ENCODE measurements at places on chromosomes 1 and 21.

DNA sequence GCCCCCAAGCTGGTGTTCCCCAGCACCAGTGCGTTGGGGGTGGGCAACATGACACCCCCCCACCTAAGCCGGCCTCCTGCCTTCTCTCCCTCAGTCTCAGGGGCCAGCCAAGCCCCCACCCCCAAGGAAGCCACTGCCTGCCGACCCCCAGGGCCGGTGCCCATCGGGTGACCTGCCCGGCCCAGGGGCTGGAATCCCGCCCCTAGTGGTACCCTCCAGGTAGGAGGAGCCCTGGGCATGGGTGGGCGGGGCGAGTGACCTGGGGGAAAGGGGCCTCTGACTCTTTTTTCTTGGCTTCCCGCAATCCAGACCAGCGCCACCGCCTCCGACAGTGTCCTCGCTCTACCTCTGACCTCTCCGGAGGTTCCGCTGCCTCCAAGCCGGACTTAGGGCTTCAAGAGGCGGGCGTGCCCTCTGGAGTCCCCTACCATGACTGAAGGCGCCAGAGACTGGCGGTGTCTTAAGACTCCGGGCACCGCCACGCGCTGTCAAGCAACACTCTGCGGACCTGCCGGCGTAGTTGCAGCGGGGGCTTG is 1.3 kb upstream of the EFNA4 start:
- no peak for DNase-seq

DNA sequence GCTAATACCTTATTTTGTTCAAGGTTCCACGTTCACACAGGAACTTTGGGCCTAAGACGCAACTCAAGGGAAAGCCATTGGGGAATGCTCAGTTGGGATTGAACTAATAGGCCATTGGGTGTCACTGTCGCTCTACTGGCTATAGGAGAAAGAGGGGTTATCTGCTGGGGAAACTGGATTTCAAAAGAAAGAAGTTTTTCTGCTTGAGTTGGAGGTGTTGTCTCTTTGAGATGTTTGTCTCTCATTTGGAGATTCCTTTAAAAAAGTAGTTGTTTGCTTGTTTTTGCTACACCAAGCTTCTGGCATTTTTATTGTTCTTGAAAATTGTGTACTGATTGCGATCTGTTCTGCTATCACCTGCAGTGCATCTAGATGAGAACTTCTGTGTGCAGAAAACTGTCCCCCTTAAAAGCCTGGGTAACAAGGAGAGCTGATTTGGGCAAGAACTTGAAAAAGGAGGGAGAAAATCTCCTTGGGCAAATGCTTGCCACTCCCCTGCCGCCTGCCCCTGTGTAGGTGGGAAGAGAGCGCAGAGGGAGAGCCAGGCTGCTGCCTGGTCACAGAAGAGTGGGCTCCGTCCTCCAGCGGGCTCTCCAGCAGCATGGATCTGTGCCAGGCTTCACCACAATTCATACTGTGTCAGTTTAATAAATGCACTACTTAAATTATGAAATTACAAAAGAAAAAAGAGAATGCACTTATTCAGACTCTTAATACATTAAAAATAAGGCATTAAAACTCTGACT is 39.9 kb downstream of the PEX14 start:
- peak; percentile 56 for DNase-seq

GRCh38 chr21:40472013-40472412 is 374.9 kb downstream of the DSCAM start:
- DNase-seq: no peak

DNA sequence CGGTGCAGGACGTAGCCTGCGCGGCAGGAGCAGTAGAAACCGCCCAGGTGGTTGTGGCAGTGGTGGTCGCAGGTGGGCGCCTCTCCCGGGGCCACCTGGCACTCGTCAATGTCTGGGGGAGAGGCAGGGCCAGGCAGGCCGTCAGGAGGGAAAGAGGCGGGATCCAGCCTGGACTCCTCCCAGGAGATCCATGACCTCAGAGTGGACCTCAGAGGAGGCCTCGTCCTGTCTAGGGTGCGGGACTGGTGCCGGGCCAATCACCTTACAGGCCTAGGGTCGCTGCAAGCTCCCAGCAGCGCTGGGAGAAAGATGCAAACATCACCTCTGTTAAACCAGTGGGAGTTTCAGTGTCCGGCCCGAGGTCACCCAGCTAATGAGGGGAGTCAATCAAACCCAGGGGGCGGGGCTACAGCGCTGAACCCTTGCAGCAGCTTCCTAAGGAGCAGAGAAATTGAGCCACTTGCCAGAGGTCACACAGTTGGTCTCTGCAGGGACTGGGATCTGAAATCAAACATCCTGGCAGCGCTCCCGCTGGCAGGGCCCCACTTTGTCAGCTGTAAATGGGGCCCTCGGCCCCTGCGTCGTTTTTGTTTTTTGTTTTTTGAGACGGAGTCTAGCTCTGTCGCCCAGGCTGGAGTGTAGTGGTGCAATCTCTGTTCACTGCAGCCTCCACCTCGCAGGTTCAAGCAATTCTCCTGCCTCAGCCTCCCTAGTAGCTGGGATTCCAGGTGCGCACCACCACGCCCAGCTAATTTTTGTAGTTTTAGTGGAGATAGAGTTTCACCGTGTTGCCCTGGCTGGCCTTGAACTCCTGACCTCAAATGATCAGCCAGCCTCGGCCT is 1.4 kb downstream of the MASP2 start:
- DNase-seq: no peak

GRCh38 chr1:155261493-155261851 is 688 bp downstream of the SCAMP3 start:
- no peak for DNase-seq

GRCh38 chr1:64882574-64883255 is 83.6 kb downstream of the JAK1 start:
- DNase-seq: no peak

GRCh38 chr1:115714572-115715141 is 53.9 kb downstream of the CASQ2 start:
- DNase-seq: peak; percentile 98

Data from epithelial cell of esophagus (primary cell).